Stimulated activated CD8-positive, alpha-beta memory T cell treated with anti-CD3 and anti-CD28 coated beads, Interleukin-7, amount 100 ng/mL, for 48 hours (primary cell): ENCODE measurements at places on chromosomes 12 and 14.
A peak's percentile ranks its signal among the peaks of the same experiment; 100 is the strongest.

DNA sequence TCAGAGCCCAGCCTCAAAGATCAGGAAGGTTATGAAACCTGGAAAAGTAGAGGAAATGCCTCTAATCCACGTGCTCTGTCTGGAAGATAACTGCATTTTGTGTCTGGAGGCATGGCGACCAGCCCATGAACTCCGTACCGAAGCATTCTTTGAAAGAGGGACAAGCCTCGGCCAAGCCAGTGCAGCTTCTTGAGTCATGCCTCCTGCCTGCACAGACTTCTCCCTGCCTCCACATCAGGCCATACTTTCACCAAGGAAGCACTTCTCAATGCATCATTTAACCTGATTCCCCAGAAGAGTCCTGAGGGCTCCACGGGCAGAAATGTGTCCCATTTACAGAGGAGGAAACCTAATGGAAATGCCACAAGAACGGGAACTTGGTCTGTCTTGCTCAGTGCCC, 3.4 kb downstream of the ACTN1 start:
- DNase-seq, result no peak

DNA sequence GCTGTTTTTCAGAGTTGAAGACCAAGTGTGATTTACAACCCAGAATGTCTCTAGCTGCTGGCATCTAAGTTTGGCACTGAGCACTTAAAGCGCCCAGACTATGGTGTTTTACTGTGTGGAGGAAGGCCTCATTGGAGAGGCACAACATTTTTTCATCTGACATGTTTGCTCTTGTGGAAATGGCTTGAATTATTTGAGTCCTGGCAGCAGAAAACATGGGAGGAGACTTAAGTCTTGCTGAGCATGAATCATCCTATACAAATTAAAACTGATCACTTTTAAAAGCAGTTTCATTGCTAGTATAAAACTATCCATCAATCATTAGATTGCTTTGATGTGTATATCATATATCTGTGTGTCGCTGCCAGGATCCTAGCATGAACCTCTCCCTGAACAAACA, 85.9 kb upstream of the REP15 start:
- no peak for DNase-seq

GRCh38 chr12:55736780-55737580, 5.9 kb upstream of the GDF11 start:
- peak; percentile 24 for DNase-seq

- no peak for DNase-seq
Observed at GRCh38 chr14:29955087-29955486, 27.4 kb upstream of the PRKD1 start.

- DNase-seq, result no peak
Observed at GRCh38 chr12:6555018-6555691, 687 bp downstream of the IFFO1 start.

DNA sequence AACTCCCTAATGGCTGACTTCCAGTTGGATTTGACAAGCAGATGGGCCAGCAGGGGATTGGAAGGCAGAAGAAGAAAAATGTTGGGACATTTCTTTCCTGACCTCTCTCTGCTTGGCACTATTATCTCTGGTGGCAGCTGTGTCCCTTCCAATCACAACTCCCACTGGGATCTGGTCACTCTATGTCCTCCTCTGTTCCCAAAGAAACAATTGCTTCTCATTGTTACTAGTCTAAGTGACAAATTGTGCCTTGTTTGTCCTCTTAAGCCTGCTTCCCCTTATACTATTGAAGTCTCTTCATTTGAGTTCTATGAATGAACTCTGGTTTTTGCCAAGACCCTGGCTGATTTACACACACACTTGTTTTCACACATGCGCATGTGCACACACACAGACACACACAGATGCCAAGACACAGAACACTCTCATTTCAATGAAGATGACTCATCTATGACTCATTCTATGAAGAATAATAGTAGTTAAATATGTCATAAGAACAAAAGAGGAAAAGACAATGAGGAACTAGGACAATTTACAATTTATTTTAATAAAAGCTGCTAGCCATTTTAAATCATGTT, 83.0 kb upstream of the FAR2 start:
- DNase-seq, result no peak

GRCh38 chr14:72782817-72783216, 111.1 kb downstream of the DPF3 start:
- DNase-seq, result no peak

DNA sequence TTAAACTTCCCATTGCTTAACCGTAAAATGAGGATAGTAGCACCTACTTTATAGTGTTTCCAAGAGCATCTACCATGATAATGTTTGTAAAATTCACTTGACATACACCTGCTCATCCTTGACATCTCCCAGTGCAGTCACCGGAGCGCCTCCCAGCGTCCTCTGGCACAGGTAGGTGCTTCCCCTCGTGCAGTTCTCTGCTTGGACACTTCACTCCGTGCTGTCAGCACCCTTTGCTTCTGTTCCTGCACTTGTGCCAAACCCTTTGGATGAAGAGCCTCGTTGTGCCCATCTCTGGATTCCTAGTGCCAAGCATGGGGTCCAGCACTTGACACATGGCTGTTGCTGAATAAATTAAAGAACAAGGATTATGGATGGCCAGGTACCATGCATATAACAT, 28.3 kb downstream of the ETV6 start:
- no peak for DNase-seq

DNA sequence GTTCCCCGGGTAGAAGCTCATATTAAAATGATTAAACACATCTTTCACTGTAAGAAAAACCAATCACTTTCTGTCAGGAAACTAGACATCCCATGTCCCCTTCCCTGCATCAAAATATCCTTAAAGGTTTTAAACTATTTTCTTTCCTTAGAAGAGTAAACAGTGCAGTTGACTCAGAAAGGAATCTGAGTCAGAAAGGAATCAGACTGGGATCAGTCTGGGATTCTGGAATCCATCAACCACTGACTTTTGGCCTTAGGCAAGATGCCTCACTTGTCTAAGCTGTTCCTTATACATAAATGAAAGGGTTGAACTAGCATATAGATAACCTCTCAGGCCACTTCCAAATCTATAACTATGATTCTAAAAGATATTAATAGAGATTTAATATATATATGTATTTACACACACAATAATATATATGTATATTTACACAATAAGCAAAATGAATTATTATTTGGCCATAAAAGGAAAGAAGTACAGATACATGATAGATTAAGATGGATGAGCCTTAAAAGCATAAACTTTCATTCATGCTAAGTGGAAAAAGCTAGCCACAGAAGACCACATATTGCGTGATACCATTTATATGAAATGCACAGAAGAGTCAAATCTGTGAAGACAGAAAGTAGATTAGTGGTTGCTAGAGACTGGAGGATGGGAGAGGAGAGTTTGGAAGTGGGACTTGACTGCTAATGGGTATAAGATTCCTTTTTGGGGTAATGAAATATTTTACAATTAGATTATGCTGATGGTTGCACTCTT, 114.4 kb downstream of the SLC38A1 start:
- DNase-seq, result no peak

DNA sequence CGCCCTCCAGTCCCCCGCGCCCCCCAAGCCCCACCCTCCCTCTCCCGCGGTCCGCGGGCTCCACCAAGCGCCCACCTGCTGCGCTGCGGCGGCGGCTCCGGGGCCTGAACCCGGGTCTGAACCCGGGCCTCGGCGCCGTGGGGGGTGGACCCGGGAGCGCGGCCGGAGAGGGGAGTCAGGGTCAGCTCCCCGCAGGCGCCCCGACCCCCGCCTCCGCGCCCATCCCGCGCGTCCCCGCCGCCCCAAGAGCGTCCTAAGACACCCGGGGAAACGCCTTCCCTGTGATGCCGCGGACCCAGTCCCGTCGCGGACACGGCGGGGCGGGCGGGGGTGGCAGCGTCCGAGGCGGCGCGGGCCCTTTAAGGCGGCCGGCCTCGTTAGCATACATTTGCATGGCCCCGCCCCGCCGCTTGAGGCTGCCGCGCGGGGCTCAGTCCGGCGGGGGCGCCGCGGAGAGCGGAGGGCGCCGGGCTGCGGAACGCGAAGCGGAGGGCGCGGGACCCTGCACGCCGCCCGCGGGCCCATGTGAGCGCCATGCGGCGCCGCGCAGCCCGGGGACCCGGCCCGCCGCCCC, at the start of gene MMP17:
Gene MMP17 (plus strand): TSS at position 433 of the 574 bp plus-strand sequence. CDS start 102 bp downstream, at position 535.
- DNase-seq, result no peak

GRCh38 chr14:67050896-67051295, 138.3 kb upstream of the GARIN2 start:
- no peak for DNase-seq

GRCh38 chr12:71356569-71356968, 83.0 kb upstream of the LGR5 start:
- DNase-seq, result no peak

- no peak for DNase-seq
Observed at GRCh38 chr12:31234955-31235867, 90.7 kb downstream of the SINHCAF start.

DNA sequence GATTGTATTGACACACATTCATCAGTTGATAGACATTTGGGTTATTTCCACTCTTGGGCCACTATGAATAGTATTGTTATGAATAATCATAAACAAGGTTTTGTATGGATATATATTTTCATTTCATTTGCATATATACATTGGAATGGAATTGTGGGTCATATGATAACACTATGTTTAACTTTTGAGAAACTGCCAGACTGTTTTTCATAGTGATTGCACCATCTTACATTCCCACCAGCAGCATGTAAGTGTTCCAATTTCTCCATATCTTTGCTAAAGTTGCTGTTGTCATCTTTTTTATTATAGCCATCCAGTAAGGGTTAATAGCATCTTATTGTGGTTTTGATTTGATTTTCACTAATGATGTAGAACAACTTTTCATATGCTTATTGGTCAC, 198.5 kb upstream of the PPFIA2 start:
- no peak for DNase-seq

- DNase-seq, result no peak
Observed at GRCh38 chr14:93751946-93752655, 36.2 kb downstream of the PRIMA1 start.

DNA sequence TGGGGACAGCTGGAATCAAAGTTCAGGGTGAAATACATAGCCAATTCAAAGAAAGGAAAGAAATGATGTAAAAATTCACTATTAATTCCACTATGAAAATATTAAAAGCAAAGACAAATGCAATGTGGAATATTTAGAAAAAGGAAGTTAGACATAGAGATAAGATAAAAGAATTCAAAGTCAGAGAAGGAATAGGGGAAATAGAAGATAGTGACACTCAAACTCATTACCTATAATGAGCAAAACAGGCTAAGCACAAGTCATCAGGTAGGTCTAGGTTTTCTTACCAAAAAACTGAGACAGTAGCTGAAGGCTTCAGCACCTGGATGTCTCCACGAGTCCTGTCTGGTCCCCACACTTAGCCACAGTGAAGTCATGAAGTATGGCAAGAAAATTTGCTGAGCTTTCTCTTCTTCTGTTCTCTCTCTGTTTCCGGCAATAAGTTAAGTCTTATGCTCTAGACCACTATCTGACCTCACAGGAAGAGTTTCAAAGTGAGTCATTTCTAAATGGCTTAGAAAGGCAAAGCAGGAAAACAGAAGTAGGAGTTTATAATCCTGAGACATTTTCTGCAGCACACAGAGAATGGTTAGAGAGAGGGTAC, at the start of gene C3AR1:
Gene C3AR1 (minus strand): TSS at position 369 of the 604 bp plus-strand sequence. CDS start 6,174 bp downstream, outside the sequence.
- DNase-seq, result no peak

GRCh38 chr12:108345716-108346633, 6.9 kb upstream of the CMKLR1 start:
- no peak for DNase-seq

GRCh38 chr12:116459916-116460663, 99.1 kb upstream of the MAP1LC3B2 start:
- DNase-seq, result no peak

- DNase-seq, result no peak
Observed at GRCh38 chr12:51851413-51852124, 3.1 kb upstream of the FIGNL2 start.

DNA sequence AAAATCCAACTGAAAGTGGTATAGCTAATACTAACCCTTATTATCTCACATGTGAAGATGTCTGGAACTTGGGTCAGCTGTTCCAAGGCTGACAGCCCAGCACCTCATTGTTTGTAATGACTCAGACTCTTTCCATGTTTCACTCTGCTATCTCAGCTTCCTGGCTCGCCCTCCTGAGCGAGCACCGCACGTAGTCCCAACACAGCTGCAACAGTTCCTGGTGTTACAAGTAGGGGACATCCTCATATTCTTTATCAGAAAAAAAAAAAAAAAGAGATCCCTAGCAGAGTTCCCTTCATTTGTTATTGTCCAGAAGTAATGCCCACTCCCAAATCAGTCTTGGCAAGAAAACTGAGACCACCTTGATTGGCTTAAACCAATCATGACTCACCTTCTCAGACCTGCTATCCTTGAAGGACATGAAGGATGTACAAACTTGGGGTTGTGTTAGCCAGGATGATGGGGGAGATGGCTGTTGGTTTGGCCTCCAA, 92.5 kb downstream of the ADCK1 start:
- no peak for DNase-seq

GRCh38 chr12:49983892-49984291, 11.1 kb downstream of the AQP6 start:
- no peak for DNase-seq

DNA sequence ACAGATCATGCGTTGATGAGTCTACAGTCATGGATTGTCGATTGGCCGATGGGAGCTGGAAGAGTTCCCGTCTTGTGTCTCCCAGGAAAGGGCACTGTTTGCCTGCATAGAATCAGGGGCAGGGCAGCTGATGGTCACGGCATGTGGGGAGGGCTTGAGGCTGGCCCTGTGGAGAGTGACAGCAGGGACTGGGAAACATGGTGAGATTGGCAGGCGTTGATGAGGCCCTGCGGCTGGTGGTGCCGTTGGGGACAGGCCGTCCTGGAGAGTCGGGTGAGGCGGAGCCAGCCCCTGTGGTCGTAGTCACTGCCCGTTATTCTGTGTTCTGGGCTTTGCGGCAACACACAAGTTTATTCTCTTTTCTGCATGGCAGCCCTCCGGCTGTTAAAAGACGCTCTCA, 52.9 kb downstream of the TECPR2 start:
- DNase-seq, result no peak

GRCh38 chr14:81589381-81590065, 55.9 kb upstream of the SEL1L start:
- DNase-seq, result no peak

DNA sequence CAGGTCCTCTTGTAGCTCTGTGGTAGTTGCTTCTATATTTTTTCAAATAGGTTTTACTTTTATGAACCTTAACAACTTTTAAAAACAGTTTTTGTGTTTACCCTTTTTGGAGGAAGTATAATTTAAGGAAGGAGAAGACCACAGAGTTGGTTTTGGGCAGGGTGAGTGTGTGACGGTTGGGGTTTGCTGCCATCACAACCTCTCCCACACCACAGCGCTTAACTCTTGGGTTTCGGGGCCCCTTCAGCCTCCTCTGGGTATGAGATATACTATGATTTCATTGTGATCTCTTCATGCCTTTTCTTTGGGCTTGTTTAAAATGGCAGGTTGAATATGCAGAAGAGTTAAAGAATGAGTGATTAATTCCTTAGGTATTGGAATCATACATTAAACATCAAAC, 228.7 kb upstream of the CRY1 start:
- DNase-seq, result peak; percentile 64

- no peak for DNase-seq
Observed at GRCh38 chr14:37320106-37320505, 122.4 kb downstream of the MIPOL1 start.

DNA sequence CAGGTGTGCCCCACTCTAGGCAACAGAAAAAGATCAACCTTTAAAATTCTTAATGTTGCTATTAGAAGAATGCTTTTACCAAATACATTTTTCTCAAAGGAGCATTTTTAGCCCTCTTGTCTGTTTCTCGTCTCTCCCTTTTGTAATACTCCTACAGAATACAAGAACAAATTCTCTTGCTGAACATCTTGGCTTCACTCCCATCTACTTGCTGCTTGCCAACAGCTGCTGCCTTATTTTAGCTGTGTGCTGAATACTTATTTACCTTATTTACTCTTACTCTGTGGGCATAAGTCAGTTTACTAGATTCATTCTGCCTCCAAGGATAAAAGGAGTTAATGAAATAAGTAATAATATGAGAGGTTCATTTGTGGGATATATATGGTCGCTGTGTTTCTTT, 70.8 kb downstream of the POLR3B start:
- DNase-seq, result no peak
